ENCODE measurements at places on chromosomes 12 and 14. TPM values are rescaled to one million over a fixed set of nuclear protein-coding genes. Genes with fewer than 3 reads are reported as not detected.

IL23A gene
- not detected for total RNA-seq

FSCB gene
- total RNA-seq, result not detected

EIF2S3B gene
- total RNA-seq, result 0.38 TPM

SLC17A8 gene
- total RNA-seq, result 3.0 TPM

GRCh38 chr12:41527062-41527461, 338.9 kb downstream of the PDZRN4 start:
- no peak for DNase-seq

DNA sequence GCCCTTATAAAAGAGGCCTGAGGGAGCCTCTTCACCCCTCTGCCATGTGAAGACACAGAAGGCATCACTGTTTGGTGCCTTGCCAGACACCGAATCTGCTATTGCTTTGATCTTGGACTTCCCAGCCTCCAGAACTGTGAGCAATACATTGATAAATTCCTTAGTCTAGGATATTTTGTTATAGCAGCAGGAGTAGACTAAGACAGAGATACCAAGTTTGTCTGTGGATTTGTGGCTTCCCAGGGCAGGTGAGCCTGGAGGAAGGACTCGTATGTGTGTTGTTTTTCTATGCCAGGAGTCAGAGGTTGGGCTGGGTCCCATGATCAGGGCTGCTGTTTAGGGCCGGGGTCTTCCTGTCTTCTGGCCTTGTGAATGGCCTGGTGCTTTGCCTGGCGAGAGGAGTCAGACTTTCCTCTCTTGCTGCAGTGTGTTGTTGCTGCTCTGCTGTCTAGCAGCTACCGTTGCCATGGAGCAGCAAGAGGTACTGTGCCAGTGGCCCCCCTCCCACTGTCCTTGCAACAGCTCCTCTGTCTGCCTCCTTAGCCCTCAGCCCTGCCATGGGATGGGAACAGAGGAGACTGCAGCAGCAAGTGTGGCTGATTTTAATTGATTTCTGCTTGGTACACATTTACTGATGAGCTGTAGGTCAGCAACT, 111.2 kb downstream of the CHST11 start:
- no peak for DNase-seq

- DNase-seq, result no peak
Observed at GRCh38 chr12:97642911-97643310, 180.3 kb downstream of the RMST start.

DNA sequence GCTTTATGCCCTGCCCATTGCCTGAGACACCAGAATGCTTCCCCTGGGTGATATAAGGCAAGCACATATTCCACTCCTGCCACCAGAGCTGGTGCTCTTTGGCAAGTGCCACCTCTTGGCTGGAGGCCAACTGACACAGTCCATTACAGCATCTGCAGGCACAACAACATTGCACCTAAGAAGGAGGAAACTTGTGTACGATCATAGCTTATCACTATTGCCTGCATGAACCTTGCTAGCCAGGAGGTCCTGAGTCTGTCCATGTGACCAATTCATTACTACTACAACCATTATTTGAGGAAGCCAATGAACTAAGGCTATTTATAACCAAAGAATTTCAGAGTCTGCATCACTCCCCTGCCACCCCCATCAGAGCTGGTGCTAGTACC, 119.8 kb upstream of the SCAF11 start:
- peak; percentile 70 for DNase-seq

GRCh38 chr14:25120261-25120660, 70.3 kb upstream of the STXBP6 start:
- DNase-seq, result no peak

- DNase-seq, result peak; percentile 60
Observed at GRCh38 chr14:74257078-74257940, 18.1 kb downstream of the VSX2 start.

DNA sequence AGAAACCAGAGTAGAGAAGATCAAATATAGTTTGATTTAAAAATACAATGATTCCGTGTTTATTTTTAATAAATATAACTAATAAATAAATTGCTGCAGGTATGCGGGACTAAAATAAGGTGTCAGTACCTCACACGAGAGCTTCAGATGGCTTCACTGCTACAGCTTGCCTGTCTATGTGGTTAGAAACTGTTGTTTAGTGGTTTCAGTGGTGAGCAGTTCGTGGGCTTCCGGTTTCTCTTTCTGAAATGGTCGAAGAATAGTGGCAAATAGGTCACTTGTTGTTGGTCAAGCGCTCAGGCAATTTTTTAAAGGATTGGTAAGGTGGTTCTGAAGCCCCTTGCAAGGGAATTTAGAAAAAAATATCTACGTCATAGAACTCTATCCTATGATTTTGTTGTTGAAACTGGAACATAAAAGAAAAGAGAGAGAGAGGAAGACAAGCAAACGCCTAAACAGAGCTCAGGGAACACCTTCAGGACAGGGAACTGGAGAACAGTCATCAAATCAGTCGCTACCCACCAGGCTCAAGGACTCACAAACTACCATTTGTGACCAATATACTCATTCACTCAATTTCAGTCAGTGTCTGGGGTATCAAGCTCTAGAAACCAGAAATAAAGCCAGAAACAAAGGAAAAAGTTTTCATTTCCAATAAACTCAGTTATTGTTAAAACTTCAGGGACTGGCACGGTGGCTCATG, 31.3 kb downstream of the GABARAPL1 start:
- no peak for DNase-seq

DNA sequence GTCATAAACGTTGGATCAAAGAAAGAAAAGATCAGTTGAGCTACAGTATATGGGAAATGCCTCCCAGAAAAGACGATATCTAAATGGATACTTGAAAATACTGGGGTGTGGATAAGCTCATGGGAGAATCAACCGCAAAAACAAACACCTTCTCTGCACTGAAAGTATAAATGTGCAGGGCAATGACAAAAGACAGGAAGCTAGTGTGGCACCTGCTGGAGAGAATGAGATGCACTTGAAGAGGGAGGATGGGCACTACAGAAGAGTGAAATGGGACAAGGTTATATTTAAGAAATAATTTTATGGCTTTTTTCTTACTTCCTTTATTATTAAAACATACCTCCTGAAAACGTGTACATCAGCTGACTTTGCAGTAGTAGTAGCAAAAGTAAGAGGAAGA, 153.7 kb downstream of the PRKD1 start:
- no peak for DNase-seq

GRCh38 chr14:92236243-92236900, 86.6 kb upstream of the SLC24A4 start:
- no peak for DNase-seq

DNA sequence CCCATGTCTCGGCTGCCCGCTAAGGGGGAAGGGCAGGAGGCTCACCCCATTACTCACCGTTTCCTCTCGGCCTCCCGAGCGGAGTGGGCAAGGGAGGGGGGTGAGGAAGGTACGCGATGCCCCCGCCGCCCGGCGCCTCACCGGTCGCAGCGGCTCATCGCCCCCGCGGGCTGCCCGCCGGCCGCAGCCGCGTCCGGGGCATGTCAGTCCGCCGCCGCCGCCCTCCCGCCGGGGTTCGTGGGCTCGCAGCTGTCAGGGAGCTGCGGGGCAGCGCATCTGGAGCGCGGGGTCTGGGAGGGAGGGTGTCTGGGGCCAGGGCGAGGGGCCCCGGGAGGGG, 461 bp downstream of the SLC8A3 start:
- DNase-seq, result no peak

DNA sequence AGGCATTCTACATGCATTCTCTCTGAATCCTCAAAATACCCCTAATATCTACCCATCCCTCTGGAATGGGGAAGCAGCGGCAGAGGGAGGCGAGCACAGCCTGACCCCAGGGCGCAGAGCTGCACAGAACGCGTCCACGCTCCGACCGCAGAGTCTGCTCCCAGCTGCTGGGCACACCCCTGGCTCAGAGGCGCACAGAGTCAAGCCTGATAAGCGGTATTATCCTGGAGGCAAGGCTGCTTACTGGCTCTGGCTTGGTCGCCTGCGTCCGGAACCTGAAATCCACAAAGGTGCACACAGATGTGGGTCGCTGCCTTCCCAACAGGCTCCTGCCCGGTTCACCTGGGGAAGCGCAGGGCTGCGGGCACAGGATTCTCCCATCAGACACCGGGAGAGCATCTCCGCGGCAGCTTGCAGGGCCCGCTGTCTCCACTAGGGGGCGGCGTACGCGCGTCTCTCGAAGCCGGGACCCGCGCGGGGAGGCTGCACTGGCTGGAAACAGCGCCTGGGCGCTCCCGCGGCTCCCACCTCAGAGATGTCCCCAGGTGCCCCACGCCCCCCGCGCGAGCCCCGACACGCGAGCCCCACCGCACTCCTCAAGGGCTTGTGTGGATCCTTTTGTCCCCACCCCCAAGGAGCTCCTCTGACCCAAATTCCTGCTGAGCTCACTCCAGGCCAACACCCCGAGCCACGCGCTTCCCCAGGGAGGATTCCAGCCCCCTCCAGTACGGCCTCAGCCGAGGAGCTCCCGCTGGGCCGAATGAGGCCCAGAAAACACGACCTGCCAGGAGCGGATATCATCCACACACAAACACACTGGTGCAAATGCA, 120.1 kb upstream of the FZD10 start:
- peak; percentile 47 for DNase-seq

- peak; percentile 35 for DNase-seq
Observed at GRCh38 chr12:1328391-1328790, 266.0 kb downstream of the FBXL14 start.

All from mucosa of descending colon (tissue), 3 donors.